ENCODE measurements at places on chromosomes 4 and X. TPM values are rescaled to one million over a fixed set of nuclear protein-coding genes. Genes with fewer than 3 reads are reported as not detected.

COPS4 gene
- total RNA-seq = 27.9 TPM

TMPRSS11B gene
- not detected for total RNA-seq

NAP1L3 gene
- total RNA-seq = 14.8 TPM

KLHL4 gene
- total RNA-seq = not detected

PASD1 gene
- total RNA-seq = not detected

LRCH2 gene
- not detected for total RNA-seq

RTL9 gene
- total RNA-seq = not detected

TRIM61 gene
- total RNA-seq = 0.34 TPM

ZMAT1 gene
- 3.0 TPM for total RNA-seq

MAGIX gene
- total RNA-seq = 1.5 TPM

TMEM154 gene
- 23.7 TPM for total RNA-seq
